ENCODE measurements at places on chromosomes 3 and 15.

DNA sequence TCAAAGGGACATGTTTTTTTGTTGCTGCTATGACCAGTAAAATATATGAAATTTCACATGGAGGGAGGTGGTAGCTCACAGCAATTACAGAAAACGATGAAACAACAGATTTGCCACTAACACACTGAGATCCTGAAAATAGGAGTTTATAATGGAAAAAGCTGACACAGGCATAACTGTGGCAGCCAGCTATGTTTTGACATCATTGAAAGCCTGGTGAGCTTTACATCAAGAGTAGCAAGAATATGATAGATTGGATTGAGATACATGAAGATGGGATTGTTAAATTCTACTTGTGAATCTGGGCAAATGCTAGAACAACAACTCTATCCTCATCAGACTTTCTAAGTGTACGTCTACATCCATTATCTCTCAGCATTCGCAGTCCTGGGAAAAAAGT lies 760.7 kb downstream of the GRM7 start:
- DNase-seq, result no peak

DNA sequence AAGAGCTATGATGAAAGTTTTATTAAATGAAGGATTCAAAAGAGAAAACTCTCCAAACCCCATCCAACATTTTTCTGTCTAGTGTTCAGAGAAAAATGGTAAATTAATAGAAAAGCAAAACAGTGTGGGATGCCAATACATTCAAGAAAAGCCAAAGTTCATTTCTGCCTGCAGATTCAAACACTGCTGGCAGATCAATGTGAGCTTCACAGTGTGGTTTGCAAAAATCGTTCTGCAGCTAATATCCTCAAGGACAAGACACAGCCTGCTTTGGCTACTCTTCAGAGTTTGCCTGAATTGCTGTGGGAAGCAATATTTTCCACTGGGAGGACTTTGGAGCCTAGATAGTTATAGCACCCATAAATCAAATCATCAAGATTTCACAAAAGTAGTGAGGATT lies 619.9 kb upstream of the SUCLG2 start:
- no peak for DNase-seq

DNA sequence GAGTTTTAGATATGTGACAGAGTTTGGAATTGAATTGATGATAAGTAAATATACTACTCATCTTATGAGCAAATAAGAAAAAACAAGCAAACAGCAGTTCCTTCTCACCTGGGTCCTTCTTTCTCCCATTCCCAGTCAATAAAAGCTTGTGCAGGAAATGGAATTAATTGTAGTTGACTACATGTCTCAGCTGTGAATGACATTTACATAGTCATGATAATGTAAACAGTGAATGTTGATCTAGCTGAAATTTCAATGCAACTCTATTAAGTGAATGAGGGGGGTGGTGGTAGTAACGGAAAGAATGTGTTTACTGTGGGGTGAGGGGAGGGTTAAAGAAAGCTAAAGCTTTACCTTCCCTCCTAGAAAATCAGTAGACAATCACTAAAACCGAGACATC lies 76.2 kb downstream of the NFKBIZ start:
- DNase-seq, result no peak

DNA sequence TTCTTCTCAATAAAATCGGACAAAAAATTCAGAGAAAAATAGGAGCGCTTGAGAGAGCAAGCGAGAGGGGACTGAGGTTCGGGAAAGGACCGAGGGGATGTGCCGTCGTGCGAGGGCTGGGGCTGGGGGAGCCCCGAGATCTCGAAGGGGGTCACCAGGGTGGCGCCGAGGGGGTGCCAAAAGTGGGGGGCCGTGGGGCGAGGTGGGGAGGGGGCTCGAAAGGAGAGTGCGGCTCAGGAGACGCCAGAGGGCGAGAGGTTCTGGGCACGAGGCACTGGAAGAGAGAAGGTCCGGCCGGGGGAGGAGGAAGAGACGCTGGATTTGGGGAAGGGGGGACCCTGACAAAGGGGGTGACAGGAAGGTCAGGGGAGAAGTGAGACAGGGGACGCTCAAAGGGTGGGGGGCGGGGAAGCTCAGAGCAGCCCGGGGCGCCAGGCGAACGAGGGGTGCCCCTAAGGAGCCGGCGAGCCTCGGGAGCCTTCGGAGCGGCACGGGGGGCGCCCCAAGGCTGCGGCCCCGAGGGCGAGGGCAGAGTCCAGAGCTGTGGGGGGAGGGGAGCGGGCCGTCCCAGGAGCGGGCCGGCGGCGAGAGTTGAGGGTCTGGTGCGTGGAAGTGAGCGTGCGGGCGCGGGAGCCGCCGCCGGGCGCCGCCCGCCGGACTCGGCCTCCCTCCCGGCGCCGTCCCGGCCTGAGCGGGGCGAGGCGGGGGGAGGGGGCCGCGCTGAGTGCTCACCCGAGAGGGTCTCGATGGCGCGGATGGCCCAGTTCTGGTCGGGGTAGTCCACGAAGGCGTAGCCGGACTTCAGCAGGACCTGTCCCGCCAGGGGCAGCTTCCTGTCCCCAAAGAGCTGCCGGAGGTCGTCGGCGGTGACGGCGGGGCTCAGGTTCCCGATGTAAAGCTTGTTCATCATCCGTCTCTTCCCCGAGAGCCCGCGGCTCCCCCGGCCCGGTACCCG lies 514 bp downstream of the IGF2BP2 start:
- no peak for DNase-seq

DNA sequence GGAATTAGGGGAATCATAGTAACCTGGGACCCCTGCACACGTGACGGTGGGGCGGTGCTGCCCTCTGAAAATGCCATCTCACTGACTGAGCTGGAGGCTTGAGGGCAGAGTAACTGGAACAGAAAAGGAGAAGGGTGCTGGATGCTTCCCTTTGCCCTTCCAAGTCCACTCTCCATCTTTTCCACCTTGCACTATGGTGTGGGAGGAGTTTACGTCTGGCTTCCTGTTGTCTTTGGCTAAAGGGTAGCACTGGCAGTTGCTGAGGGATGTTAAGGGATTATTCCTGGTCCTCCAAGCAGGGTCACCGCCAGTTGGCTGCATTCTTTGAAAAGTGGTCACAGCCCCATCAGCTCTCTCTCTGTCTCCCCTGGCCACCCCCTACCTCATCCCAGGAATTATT lies 129.4 kb upstream of the SNTN start:
- no peak for DNase-seq

DNA sequence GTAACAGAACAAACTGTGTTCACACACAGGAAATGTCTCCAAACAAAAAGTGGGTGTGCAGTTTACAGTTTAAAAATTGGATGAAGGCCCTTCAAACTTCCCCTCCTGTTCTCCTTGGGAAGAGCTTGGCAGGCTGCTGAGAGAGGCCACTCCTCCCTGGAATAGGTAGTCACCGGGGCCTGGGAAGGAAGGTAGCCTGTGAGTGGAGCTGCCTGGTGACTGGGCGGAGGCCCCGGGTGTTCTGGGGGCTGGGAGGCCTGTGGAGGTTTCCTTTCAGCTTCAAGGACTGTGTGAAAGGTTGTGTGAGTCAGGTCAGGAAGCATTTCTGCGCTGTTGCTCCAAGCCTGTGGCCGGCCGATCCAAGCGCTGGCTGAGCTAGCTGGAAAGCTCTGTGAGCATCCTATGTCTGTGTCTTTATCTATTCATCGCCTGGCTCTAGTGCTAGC lies 14.1 kb downstream of the SLCO3A1 start:
- DNase-seq, result no peak

GRCh38 chr3:184489268-184489841 lies 72.2 kb upstream of the EPHB3 start:
- no peak for DNase-seq

DNA sequence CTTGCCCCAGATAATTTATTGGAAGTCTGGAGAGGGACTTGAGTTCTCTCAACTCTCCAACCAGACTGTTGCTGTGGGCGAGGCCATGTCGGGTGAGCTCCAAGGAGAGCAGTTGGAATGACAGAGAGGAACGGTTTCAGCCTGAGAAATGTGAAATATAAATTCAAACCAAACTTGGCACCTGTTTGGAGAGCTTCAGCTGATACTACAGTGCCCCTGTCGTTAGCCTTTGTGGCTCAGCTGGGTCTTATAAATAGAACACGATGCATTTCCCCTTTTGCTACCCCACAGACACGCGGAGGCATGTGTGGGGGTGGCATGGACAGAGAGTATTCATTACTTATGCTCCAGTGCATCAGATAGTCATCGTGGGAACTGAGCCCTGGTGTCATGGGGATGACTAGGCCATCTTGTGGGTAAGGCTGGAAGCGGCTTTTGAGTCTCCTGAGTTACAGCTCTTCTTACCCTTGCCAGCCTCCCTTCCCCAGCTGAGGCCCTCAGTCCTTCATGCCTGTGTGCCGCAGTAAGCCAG lies 15.6 kb downstream of the SMAD3 start:
- no peak for DNase-seq

GRCh38 chr3:195124378-195124992 lies 146.5 kb downstream of the XXYLT1 start:
- no peak for DNase-seq

DNA sequence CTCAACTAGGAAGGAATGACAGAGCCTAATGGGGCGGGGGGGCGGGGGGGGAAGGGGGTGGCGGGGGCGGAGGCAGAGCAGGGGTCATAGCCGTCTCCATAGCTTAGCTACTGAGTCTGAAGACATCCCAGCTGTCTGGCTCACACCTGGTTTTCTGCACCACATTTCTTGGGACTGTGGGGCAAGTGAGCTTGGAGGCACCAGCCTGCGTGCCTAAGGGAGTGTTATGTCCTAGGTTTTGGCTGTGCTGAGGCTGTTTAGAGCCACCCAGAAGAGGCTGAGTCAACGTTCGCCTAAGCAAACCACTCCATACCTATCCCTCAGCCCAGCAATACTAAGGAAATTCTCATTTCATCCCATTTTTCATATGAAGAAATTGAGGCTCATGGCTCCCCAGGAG lies 1.4 kb downstream of the IL17RD start:
- no peak for DNase-seq

Measured in activated CD4-positive, alpha-beta T cell treated with anti-CD3 and anti-CD28 coated beads, Interleukin-2, amount 50 U/mL, for 1 hour (primary cell).